Upper lobe of right lung (tissue), 1 donor: ENCODE measurements at places on chromosomes 2 and 18.

GRCh38 chr2:46296840-46297545 is at the start of gene EPAS1:
EPAS1 (plus strand) TSS chr2:46297407; CDS start chr2:46297912, 505 bp downstream.
- peak; percentile 99 for DNase-seq

DNA sequence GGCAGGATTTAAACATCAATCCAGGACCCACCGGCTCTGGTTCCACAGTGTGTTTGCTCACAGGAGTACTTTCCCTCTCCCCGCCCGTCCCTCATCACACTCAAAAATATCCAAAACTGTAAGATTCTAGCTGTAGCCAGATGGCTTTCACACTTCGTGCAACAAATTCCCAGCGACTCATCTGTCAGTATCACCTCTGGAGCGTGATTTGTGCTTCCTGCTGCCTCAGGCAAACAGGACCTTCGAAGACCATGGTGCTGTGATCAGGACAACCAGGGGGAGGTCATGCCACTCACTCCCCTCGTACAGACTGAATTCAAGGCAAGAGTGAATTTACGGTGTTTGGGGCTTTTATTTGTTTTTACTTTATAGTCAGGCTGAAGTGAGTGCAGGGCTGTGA is 154.5 kb upstream of the PID1 start:
- no peak for DNase-seq

DNA sequence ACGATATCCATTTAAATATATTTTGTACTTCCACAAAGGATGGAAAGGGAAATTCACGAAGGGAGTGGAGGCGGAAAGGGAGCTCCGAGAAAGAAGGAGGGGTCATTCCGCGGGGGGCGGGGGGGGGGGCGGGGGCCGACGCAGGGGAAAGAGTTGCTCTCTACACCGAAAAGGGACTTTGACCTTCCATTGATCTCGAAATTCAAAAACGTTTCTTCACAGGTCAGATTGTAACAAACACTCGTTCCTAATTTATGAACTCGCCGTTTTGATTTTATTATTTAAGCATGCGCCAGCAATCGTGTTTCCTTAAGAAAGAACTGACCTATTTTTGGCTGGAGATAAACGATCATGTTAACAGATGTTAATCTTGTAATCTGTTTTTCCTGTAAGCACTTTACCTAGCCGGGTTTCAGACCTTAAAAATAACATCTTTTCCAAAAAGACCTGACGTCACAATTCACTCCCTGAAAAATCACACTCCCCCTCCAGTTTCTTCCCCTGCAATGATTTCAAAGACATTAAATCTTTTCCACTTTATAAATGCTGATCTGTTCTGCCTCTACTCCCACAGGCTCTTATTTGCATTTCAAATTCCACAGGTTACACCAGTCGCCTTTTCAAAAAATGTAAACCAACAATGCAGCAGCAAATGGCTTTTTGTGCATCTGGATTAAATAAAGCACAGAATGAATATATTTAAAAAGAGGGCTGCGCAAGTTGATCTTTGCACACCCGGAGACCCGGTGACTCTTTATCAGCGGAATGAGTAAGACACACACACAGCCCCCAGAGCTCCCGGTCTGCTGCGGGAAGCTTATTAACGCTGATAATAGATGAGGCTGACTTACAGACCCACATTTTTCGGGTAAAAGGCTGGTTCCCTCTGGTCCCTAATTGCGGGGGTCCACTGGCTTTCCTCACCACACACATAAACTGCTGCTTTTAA is 1.6 kb downstream of the ZNF516 start:
- DNase-seq = no peak

GRCh38 chr18:32349728-32350395 is 120.8 kb downstream of the GAREM1 start:
- no peak for DNase-seq

GRCh38 chr2:161713706-161714105 is 89.5 kb downstream of the SLC4A10 start:
- DNase-seq = no peak
